ENCODE measurements at places on chromosomes 13 and 19.

DNA sequence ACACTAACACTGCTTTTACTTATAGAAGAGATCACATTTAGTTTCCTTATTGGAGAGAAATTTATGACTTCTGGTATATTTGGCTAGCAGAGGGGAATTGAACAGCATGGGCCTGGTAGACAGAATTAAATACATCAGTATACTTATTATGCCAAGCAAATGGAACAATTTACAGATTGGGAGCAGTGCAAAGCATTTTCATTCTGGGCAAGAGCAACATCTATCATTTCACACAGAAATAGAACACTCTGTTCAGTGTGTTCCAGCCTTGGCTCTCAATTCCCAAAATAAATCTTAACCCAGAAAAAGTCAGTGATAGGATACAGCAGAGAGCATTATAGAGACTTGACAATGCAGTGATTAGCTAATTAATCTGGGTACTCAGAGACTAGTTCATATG lies 604.0 kb upstream of the SLITRK6 start:
- no peak for DNase-seq

DNA sequence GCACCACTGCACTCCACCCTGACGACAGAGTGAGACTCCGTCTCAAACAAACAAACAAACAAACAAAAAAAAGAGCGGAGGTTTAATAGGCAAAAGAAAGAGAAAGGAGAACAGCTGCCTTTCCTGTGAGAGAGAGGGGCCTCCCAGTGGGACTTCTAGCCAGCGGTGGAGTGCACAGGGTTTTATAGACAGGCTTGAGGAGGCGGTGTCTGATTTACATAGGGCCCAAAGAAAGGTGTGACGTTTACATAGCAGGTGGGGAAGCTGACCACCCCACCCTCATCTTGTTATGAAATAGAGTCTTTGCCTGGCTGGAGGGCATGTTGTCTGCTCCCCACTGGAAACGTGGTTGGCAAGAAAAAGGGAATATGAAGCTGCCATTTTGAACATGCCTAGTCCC lies 106.0 kb upstream of the CSNK1A1L start:
- no peak for DNase-seq

DNA sequence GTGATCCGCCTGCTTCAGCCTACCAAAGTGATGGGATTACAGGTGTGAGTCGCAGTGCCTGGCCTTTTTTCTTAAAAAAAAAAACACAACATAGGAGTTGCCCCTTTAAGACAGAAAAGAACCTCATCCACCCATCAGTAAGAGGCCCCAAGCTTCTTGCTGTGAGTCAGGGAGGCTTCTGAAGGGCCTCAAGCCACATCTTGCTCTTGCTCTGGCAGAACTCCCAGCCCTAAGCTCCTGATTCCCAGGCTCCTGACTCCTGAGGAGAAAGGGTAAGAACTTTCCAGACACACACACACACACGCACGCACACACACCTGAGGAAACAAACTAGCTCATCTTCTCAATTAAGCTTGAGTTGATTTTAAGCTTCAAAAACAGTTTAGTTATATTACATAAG lies 6.9 kb downstream of the ETFB start:
- no peak for DNase-seq

DNA sequence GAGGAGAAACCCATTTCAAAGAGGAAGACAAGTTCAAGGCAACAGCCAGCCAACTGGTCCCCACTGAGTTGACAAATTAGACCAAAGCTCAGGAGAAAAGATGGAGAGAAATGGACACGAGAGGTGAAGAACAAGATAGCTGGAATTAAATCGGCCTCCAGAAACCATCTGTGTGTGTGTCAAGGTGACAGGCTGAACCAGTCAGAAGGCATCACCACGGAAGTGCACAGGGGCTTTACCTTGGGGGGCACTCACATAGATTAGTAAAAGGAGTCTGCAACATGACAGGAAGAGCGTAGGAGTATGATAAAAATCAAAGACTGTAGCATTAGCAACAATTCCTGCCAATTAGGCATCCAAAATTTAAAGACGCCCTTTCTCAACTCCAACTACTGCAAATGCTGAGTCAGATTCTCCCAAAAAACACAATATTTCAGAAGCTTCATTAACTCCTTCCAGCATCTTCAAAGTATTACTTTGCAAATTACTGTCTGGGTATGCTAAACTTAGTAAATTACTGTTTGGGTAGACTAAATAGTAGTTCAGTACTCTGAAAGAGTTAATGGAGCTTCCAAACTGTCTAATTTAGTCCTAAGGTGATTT lies 66.2 kb downstream of the FOXO1 start:
- peak; percentile 28 for DNase-seq

DNA sequence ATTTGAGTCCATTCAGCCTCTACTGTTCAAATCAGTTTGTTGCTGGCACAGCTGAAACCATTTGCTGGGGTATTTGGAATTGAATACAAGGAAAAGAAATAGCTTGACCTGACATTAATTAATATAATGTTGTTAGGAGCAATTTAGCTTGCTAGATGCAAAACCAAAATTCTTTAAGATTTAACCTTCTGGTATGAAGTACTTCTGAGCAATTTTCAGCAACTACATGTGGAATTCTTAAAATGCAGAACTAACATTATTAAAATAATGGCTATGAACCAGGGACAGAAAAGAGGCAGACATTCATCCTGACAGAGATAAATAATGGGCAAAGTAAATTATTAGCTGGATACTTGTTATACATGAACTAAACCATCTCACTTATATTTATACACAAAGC lies 160.0 kb upstream of the MIR17HG start:
- no peak for DNase-seq
